ENCODE measurements at places on chromosomes 5 and 9. TPM values are rescaled to one million over a fixed set of nuclear protein-coding genes. Genes with fewer than 3 reads are reported as not detected.

DNA sequence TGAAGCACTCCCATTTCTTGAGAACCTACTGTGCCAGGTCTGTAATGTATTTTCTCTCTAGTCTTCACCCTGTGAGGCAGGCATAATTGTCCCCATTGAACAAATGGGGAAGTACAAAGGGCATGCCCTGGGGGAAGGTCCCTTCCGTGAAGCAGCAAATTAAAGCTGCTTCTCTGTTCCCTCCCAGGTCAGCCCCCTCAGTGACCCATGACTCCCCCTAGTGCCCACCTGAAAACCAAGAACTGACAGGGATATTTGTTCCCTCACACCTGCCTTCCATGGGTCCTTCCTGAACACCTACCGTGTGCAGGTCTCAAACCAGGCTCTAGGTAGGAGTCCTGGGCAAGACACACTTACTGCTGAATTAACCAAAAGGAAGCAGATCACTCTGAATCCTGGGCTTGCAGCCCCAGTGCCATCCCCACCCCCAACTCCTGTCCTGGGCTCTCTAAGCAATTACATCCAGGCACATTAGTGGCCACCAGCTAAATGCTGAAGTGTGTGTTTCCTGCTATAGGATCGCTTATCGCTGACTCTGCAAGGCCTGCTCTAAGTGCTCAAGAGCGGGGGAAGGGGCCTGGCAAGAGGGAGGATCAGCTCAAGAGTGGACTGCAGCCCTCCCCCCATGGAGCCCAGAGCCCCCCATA is 254.8 kb downstream of the CDK5RAP2 start:
- peaks cover 36% of the 10 kb centered on the region for H3K27me3 ChIP-seq
- DNase-seq = no peak
- no peaks in the 10 kb centered on the region for H3K36me3 ChIP-seq
- H3K4me1 ChIP-seq = no peaks in the 10 kb centered on the region
- H3K27ac ChIP-seq = no peak overlapping the region
- H3K4me3 ChIP-seq = no peak overlapping the region

DNA sequence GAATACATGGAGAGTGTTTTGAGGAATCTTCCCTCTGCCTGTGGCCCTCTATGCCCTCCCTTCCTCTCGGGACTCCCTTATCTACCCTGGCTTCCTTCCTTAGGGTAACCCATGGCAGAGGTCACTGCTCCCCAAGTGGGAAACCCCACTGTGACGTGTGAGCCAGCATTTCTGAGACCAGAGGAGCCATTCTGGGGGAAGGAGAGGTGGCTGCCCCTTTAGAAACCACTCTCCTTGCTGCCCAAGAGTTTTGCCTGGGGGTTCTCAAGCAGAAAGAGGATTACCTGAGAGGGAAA is 23.1 kb downstream of the CCNJL start:
- peak overlapping the region; percentile 58 for H3K27ac ChIP-seq
- H3K4me3 ChIP-seq = no peak overlapping the region
- H3K27me3 ChIP-seq = no peaks in the 10 kb centered on the region
- H3K36me3 ChIP-seq = no peaks in the 10 kb centered on the region
- no peak for DNase-seq
- H3K4me1 ChIP-seq = peaks cover 21% of the 10 kb centered on the region

DNA sequence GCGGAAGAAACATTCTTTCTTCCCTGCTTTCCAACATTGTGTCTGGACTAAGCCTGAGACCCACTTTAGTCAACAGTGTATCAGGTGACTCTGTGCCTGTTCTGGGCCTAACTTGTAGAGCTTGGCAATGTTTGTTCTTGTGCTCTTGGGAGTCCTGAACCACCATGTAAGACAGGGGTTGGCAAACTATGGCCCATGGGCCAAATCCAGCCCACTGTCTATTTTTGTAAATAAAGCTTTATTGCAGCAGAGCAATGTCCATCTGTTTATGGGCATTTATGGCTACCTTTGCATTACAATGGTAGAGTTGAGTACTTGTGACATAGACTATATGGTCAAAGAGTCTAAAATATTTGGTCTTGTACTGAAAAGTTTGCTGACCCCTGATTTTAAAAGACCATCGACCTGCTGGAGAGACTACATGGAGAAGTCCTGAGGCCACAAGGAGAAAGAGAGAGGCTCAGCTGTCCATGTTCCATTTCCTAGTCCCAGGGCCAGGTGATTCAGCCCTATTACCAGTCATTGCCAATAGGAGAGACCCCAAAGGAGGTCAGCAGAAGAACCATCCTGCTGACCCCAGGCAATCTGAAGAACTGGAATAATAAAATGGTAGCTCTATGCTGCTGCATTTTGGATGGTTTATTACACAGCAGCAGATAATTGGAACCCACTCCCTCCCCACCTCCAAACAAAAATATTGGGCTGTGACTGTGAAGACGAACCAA is 211.3 kb downstream of the AUH start:
- no peaks in the 10 kb centered on the region for H3K4me1 ChIP-seq
- H3K36me3 ChIP-seq = peaks cover 1% of the 10 kb centered on the region
- H3K27ac ChIP-seq = no peak overlapping the region

- H3K4me3 ChIP-seq = no peak overlapping the region
- H3K27ac ChIP-seq = no peak overlapping the region
- H3K4me1 ChIP-seq = no peaks in the 10 kb centered on the region
- H3K27me3 ChIP-seq = peaks cover 38% of the 10 kb centered on the region
- no peaks in the 10 kb centered on the region for H3K36me3 ChIP-seq
- no peak for DNase-seq
Measured at GRCh38 chr5:137220523-137220927, 278.6 kb downstream of the SPOCK1 start.

DNA sequence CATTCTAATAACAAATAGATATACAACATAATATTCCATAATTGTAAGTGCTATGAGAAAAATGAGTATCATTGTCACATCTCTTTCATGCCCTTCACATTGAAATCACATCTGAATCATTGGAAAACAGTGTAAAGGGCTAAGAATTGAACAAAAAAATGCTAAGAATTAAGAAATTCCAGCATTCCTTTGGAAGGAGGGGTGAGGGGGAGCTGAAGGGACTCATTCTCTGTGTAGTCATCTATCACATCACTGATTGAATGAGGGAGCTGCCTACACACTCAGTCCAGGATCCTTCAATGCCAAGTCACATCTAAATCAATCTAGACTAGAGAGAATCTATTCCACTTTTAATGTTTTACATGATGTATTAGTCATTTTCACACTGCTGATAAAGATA is 286.6 kb downstream of the DTWD2 start:
- H3K4me3 ChIP-seq = no peak overlapping the region
- H3K4me1 ChIP-seq = peaks cover 7% of the 10 kb centered on the region
- no peaks in the 10 kb centered on the region for H3K27me3 ChIP-seq
- no peak for DNase-seq
- H3K36me3 ChIP-seq = peaks cover 15% of the 10 kb centered on the region

DNA sequence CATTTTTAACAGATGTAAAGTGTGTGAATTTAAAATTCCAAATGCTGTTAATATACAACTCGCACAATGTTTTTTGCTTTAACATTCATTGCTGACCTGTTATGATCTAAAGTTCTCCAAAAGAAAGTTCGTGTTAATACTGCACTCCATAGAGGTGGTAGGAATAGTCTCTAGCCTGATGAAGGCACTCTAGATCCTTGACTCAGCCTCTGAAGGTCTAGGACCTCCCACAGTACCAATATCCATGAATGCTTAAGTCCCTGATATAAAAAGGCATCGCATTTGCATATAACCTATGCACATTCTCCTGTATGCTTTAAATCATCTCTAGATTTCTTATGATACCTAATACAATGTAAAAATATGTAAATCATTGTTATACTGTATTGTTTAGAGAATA is 213.6 kb downstream of the EFNA5 start:
- H3K4me1 ChIP-seq = peaks cover 62% of the 10 kb centered on the region
- no peak overlapping the region for H3K4me3 ChIP-seq
- H3K36me3 ChIP-seq = peaks cover 3% of the 10 kb centered on the region
- DNase-seq = no peak

- no peak overlapping the region for H3K4me3 ChIP-seq
- no peaks in the 10 kb centered on the region for H3K4me1 ChIP-seq
- H3K36me3 ChIP-seq = no peaks in the 10 kb centered on the region
- DNase-seq = no peak
- H3K27ac ChIP-seq = no peak overlapping the region
Measured at GRCh38 chr5:603081-603998, 8.8 kb upstream of the CEP72 start.

- peak overlapping the region; percentile 91 for H3K27ac ChIP-seq
- DNase-seq = no peak
- H3K27me3 ChIP-seq = no peaks in the 10 kb centered on the region
Measured at GRCh38 chr9:27422279-27422834, 101.7 kb upstream of the IFNK start.

DNA sequence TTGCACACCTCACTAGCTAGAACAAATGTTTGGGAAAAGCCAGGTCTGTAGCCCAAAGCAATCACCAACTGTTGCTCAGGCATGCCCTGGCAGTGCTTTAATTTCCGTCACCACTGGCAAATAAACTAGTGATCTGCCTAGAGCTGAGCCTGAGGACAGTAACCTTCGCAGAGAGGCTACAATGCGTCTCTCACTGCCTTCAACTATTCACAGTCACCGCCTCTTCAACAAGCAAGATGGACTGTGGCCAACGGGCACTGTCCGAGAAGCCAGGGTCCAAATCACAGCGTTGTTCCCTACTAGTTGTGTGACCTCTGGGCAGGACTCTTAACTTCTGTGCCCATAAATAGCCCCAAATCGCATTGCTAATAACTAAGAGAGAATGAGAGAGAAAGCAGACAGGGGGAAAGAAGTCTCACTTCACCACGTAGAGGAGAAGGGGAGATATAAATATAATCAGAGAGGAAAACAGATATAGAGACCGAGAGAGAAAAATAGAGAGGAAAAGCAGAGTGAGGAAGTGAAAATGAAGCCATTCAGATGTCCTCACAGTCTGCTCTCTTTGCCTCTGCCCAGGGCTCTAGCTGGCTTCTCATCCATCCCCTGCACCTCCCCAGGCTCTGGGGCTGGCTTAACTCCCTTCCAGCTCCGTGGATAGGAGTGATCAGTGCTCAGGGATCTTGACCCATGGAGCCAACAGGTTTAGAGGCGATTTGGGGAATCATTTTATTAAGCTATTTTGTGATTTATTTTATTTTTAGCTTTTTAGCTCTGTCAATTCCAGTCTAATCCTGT is 157.9 kb downstream of the ZDHHC21 start:
- no peaks in the 10 kb centered on the region for H3K36me3 ChIP-seq
- H3K4me1 ChIP-seq = peaks cover 45% of the 10 kb centered on the region
- no peaks in the 10 kb centered on the region for H3K27me3 ChIP-seq
- H3K4me3 ChIP-seq = no peak overlapping the region
- no peak overlapping the region for H3K27ac ChIP-seq

MAMDC4 gene
- total RNA-seq = 22.6 TPM

FAM53C gene
- 52.1 TPM for total RNA-seq

TPRN gene
- 18.5 TPM for total RNA-seq
